GM13977 (cell line): ENCODE measurements at places on chromosomes 13 and 19.

- DNase-seq = no peak
Observed at GRCh38 chr13:20090349-20090748, 70.5 kb downstream of the GJA3 start.

GRCh38 chr13:74200081-74200480 lies 65.9 kb upstream of the KLF12 start:
- no peak for DNase-seq

GRCh38 chr13:47798906-47799305 lies 202.2 kb downstream of the SUCLA2 start:
- no peak for DNase-seq

- no peak for DNase-seq
Observed at GRCh38 chr19:53696951-53697350, 65.2 kb downstream of the DPRX start.

- peak; percentile 65 for DNase-seq
Observed at GRCh38 chr19:46015687-46016425, 7.0 kb downstream of the PGLYRP1 start.

GRCh38 chr13:41271456-41272285 lies 8.3 kb upstream of the MTRF1 start:
- DNase-seq = no peak

GRCh38 chr13:50730496-50731351 lies 112.8 kb downstream of the DLEU7 start:
- DNase-seq = no peak
